ENCODE measurements at places on chromosomes 3 and 15. TPM values are rescaled to one million over a fixed set of nuclear protein-coding genes. Genes with fewer than 3 reads are reported as not detected.
A peak's percentile ranks its signal among the peaks of the same experiment; 100 is the strongest.

Gene C2CD4A
- total RNA-seq, result not detected

Gene XCR1
- total RNA-seq, result not detected

Gene TMEM207
- not detected for total RNA-seq

Gene CASR
- total RNA-seq, result not detected

Gene MAP1A
- total RNA-seq, result 0.09 TPM

Gene CILP
- not detected for total RNA-seq

Gene AGBL1
- not detected for total RNA-seq

- no peaks in the 10 kb centered on the region for H3K36me3 ChIP-seq
- H3K27me3 ChIP-seq, result peaks cover 53% of the 10 kb centered on the region
- H3K4me3 ChIP-seq, result no peak overlapping the region
These were observed 3.6 kb upstream of the AGTR1 start for GRCh38 chr3:148694116-148694515.

DNA sequence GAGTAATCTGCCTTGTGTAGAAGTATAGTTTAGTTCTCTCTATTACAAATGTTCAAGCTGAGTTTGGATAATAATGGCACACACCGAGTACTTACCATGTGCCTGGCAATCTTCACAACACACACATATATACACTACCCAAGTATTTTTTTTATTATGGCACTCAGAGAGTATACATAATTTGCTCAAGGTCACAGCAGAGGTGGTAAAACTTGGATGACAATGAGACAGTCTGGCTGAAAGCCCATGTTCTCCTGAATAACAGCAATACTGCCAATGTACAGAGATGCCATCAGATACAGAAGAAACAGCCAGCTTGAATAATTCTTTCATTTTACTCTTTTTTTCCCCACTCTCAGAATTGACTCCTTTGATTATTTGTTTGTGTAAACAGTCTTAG lies 460.0 kb downstream of the CNTN6 start:
- H3K4me1 ChIP-seq, result peaks cover 5% of the 10 kb centered on the region
- DNase-seq, result no peak
- no peaks in the 10 kb centered on the region for H3K27me3 ChIP-seq
- no peak overlapping the region for H3K27ac ChIP-seq
- H3K36me3 ChIP-seq, result no peaks in the 10 kb centered on the region

DNA sequence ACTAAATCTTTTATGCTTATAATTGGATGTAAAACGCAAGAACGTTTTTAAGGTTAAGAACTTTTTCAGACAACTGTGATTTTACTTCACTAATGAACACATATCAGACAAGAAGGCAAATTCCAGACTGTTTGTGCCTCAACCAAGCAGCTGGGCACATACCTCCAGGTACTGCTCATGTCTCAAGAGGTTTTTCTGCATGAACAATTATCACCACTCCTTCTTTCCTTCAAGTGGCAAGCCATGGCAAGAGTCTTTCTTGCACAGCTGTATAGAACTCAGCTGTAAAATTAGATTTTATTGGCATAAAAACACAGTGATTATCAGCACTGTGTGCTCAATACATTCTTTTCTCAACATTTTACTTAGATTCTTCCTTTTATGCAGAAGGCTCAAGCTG lies 64.3 kb downstream of the FNDC3B start:
- peaks cover 14% of the 10 kb centered on the region for H3K36me3 ChIP-seq
- DNase-seq, result no peak
- peaks cover 48% of the 10 kb centered on the region for H3K4me1 ChIP-seq
- H3K27ac ChIP-seq, result peak overlapping the region; percentile 76
- H3K27me3 ChIP-seq, result no peaks in the 10 kb centered on the region

- H3K27ac ChIP-seq, result no peak overlapping the region
- DNase-seq, result no peak
- H3K4me3 ChIP-seq, result no peak overlapping the region
- H3K27me3 ChIP-seq, result peaks cover 11% of the 10 kb centered on the region
- no peaks in the 10 kb centered on the region for H3K36me3 ChIP-seq
- H3K4me1 ChIP-seq, result no peaks in the 10 kb centered on the region
These were observed 31.2 kb downstream of the C3orf20 start for GRCh38 chr3:14706096-14706495.

DNA sequence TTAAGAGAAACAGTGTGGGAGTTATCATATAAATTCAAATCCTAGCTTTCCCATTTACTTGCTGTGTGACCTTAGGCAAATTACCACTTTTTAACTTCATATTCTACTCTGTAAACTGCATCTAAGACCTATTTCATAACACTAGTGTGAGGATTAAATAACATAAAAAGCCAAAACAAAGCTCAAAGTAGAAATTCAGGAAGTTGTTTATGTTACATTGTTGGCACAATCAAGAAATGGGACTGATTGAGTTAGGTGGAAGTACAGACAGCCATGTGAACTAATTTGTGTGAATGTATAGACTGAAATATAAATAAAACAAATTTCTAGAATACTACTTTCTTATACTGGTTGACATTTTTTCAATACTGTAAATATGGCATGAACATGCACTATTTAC lies 131.7 kb downstream of the STAG1 start:
- no peaks in the 10 kb centered on the region for H3K27me3 ChIP-seq
- H3K4me1 ChIP-seq, result peaks cover 12% of the 10 kb centered on the region
- no peak overlapping the region for H3K4me3 ChIP-seq

DNA sequence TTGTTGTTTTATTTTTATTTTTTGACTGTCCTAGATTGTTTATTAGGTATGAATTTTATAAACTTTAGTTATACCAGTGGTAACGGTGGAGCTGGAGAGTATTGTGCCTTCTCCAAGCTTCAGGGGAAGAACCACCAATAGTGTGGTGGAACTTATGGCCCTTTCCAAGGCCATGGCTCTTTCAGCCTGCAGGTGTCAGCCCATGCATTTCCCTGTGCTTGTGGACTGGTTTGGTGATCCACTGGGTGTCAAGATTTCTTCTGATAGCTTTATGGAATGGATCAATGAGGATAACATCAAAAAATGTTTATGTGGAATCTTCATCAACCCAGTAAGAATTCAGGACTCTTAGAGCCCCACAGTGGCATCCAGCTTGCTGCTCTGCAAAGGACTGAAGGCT lies 19.2 kb upstream of the SCAMP5 start:
- H3K27ac ChIP-seq, result no peak overlapping the region
- no peaks in the 10 kb centered on the region for H3K36me3 ChIP-seq
- H3K4me1 ChIP-seq, result no peaks in the 10 kb centered on the region
- H3K27me3 ChIP-seq, result peaks cover 22% of the 10 kb centered on the region
- no peak for DNase-seq
- H3K4me3 ChIP-seq, result no peak overlapping the region

DNA sequence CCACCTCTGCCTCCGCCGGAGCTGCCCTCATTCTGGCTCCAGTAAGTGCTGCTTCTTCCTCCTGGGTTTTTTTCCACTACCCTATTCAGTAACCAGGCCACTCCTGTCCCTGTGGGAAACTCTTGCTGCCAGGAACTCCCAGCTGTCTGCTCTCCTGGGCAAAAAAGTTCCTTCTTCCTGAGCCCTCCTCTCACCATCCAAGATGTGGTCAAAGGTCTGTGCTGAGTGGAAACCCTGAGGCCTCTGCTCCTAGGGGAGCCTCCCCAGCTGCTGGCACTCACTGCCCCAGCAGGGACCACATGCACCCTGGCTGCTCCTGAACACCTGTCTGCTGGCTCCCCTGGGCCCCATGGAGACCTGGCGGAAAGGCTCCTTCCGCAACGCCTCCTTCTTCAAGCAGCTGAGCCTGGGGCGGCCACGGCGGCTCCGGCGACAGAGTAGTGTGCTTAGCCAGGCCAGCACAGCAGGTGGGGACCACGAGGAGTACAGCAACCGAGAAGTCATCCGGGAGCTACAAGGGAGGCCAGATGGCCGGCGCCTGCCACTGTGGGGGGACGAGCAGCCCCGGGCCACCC lies 454 bp downstream of the C15orf62 start:
- peak overlapping the region; percentile 84 for H3K27ac ChIP-seq
- peak overlapping the region; percentile 64 for H3K4me3 ChIP-seq
- H3K4me1 ChIP-seq, result peaks cover 45% of the 10 kb centered on the region
- DNase-seq, result no peak

GRCh38 chr15:78243491-78243941 lies 9.2 kb upstream of the ACSBG1 start:
- no peaks in the 10 kb centered on the region for H3K36me3 ChIP-seq
- H3K27me3 ChIP-seq, result no peaks in the 10 kb centered on the region
- peak; percentile 67 for DNase-seq
- no peak overlapping the region for H3K4me3 ChIP-seq

- no peak overlapping the region for H3K27ac ChIP-seq
- no peak overlapping the region for H3K4me3 ChIP-seq
- H3K27me3 ChIP-seq, result no peaks in the 10 kb centered on the region
These were observed 20.3 kb downstream of the NIT2 start for GRCh38 chr3:100354850-100355249.

DNA sequence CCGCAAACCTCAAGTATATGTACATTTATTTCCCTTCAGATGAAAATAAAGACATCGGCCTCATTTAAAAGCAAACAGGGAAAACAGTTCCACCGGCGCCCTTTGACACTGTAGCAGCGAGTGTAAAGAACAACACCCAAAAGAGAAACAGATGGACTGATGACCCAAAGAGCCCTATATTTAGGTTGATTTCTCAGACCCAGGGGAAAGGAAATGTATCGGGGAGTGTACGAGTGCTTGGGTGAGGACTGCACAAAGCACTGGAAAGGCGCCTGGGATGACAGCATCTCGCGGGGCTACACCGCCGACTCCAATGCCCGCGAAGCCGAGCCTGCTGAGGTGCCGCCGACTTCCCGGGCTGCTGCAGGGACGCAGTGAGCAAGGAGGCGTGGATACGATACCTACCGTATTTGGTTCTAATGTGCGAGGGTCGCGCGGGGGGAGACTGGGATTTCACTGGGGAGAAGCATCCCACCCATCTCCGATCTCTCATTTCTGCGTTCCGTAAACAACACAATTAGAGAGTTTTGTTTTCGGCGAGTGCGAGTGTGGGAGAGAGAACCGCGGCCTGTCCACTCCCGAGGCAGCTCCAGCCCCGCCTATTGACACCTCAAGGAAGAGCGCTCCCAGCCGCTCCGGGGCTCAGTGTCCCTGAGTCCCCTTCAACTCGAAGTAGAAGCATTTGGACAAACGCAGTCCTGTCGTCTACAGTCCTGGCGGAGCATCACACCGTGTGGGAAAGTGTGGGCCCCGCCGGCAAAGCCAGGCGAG lies 2.0 kb downstream of the MECOM start:
- peak overlapping the region; percentile 88 for H3K4me3 ChIP-seq
- peak; percentile 54 for DNase-seq
- no peaks in the 10 kb centered on the region for H3K36me3 ChIP-seq
- H3K27ac ChIP-seq, result peak overlapping the region; percentile 57
- peaks cover 12% of the 10 kb centered on the region for H3K27me3 ChIP-seq

DNA sequence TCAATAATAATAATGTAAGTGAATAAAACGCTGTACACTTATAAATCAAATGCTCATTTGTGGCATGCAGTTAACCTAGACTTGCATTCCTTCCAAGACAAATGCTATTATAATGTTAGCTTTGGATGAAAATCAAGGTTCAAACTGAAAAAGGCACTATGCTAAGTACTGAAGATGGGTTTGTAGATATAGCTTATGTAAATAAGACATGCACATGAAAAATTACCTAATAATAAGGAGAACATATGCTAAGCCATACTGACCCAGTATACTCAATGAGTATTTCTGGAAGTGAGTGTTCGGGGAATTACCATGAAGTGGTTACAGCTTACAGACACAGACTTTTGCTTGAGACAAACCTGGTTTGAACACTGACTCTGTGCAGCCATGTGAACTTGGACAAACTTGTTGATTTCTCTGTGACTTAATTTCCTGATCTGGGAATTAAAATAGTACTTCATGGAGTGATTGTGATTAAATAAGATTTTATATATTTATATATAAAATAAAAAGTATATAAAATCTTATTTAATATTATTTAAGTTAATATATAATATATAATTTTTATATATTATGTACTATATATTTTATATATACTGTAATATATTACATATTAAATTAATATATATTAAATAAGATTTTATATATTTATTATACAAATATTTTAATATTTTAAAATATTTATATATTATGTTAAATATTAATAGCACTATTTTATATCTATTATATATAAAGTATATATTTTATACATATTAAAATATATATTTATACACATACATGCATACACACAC lies 159.2 kb downstream of the ZPLD1 start:
- H3K27ac ChIP-seq, result no peak overlapping the region
- no peak overlapping the region for H3K4me3 ChIP-seq
- no peak for DNase-seq
- no peaks in the 10 kb centered on the region for H3K36me3 ChIP-seq
- H3K4me1 ChIP-seq, result no peaks in the 10 kb centered on the region

DNA sequence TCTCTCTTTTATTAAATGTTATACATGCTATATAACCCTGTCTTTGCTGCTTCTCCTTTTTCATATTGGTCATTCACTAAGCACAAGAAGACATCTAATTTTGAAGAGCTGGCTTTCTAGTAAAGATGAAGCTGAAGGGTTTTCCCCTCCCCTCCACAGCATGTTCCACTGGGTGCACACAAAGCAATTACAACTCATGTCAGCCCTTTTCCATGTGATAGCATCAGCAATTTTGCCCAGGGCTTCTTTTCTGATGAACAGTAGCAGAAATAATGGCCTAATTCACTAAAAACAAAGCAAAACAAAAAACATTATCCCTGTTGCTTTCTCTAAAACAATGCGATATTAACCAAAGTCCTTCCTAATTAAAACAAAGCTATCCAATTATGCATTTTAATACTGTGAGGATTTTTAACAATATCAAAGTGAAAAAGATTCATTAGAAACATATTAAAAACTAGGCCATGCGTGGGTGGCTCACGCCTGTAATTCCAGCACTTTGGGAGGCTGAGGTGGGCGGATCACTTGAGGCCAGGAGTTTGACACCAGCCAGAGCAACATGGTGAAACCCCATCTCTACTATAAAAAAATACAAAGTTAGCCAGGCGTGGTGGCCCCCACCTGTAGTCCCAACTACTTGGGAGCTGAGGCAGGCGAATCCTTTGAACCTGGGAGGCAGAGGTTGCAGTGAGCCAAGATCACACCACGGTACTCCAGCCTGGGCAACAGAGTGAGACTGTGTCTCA lies 12.2 kb upstream of the PIK3R4 start:
- DNase-seq, result no peak
- no peak overlapping the region for H3K4me3 ChIP-seq
- peaks cover 5% of the 10 kb centered on the region for H3K4me1 ChIP-seq

DNA sequence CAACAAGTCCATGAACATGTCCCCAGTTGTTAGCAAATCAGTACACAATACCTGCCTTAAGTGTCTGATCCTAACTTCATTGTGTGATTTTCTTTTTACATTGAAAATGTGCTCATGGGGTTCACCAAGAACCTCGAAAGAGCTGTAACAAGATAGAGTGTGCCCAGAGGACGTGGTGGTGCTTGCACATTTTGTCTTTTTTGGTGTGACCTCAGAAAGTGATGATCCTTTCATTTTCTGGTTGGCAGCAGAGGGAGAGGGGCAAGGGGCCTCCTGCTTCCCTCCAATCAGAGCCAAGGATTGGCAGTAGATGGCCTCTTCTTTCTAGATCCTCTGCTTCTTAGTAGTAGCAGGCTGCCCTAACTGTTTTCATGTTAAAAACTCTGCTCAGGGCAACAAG lies 176.4 kb downstream of the OPA1 start:
- no peak for DNase-seq
- H3K36me3 ChIP-seq, result no peaks in the 10 kb centered on the region
- H3K4me1 ChIP-seq, result no peaks in the 10 kb centered on the region
- no peak overlapping the region for H3K4me3 ChIP-seq
- peaks cover 4% of the 10 kb centered on the region for H3K27me3 ChIP-seq
- no peak overlapping the region for H3K27ac ChIP-seq

- H3K36me3 ChIP-seq, result no peaks in the 10 kb centered on the region
- no peak overlapping the region for H3K4me3 ChIP-seq
- H3K4me1 ChIP-seq, result no peaks in the 10 kb centered on the region
- DNase-seq, result no peak
- H3K27me3 ChIP-seq, result no peaks in the 10 kb centered on the region
- H3K27ac ChIP-seq, result no peak overlapping the region
These were observed 106.3 kb upstream of the ALCAM start for GRCh38 chr3:105260385-105260784.

GRCh38 chr3:195877136-195877715 lies 31.1 kb downstream of the TNK2 start:
- no peaks in the 10 kb centered on the region for H3K27me3 ChIP-seq
- no peak overlapping the region for H3K4me3 ChIP-seq
- peak overlapping the region; percentile 40 for H3K27ac ChIP-seq
